Fibroblast of upper back skin (primary cell): ENCODE measurements at places on chromosomes 11 and 22.

- no peak for DNase-seq
Measured at GRCh38 chr11:76878014-76878413, 17.3 kb downstream of the ACER3 start.

GRCh38 chr11:42200311-42200710 is 740.9 kb upstream of the LRRC4C start:
- no peak for DNase-seq

DNA sequence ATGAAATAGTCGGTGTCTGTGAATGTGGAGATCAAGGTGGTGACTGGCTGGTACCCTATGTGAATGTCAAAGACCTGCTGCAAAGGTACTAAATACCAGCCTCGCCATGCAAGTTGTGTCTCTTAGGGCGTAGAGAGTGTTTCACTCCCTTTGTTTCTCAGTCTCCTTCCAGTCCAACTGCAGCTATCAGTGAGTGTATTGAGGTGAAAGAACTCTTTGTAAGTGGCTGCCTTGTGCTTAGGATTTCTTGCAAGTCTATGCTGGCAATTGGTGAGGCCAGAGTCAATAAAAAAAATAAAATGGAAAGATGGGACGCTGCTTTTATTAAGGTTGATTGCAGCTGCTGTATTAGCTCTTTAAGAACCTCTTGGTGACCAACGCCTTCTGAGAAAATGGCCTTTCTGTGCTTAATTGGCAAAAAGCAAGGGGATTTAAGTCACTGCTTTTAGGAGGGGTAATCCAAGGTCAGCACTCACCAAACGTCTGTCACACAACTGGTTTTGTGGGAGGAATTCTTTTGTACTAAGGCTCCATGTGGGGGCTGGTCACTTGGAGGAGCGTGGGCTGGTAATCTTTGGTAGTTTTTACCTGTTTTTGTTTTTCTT is 95.1 kb downstream of the PARVA start:
- DNase-seq = no peak

GRCh38 chr22:32625985-32626384 is 151.4 kb downstream of the FBXO7 start:
- no peak for DNase-seq

- DNase-seq = no peak
Measured at GRCh38 chr11:69304686-69305085, 10.7 kb downstream of the MYEOV start.

DNA sequence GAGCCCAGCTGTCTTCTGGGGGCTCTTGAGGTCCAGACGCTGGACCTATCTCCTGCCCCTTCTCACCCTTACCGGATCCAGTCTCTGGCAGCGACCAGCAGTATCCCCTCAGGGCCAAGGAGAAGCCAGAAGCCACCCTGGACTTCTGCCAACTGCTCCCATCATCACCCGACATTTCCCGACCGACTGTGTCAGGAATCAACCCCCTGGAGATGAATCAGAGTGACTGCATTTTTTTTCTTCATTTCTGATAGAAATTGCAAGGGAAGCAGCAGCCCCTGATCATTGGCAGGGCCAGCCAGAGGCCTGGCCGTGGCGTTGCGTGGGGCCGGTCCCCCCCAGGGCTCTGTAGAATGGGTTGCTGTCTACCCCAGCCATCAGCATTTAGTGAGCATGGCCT is 5.2 kb upstream of the LIF start:
- peak; percentile 80 for DNase-seq

- peak; percentile 32 for DNase-seq
Measured at GRCh38 chr11:3880724-3881123, 25.3 kb downstream of the STIM1 start.

- peak; percentile 88 for DNase-seq
Measured at GRCh38 chr11:44243595-44244343, 66.2 kb downstream of the ALX4 start.

DNA sequence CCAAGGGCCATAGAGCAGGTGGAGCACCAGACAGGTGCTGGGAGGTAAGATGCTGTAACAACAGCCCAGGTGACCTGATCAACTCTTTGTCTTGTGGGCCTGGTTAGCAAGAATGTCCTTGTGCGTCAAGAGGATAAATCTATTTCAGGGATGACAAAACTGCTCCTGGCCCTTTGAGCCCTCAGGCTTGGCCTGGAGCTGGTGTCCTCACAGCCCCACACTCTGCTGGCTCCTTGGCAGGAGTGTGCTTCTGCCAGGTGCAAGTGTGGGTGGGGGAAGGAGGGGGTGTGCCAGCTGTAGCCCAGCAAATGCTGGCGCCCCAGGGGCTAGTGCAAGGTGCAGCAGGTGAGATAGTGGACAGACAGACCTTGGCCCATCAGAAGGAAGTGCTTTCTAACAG is 19.5 kb downstream of the AMPD3 start:
- DNase-seq = no peak

DNA sequence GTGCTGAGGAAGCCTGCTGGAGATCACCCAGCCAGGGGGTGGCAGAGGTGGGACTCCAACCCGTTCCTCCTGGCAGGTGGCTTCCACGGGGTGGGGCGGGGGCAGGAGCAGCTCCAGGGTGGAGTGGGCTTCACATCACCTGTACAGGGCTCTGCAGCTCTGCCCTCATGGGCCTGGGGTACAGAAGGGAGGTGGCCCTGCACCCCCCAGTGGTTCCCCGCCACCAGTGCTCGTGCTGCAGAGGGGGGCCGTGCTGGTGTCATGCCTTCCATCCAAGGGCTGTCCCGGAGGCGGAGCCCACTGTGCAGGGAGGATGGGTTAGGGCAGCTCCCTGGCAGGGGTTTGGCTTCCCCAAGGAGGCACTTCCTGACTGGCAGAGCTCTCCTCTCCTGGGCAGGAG is 76.4 kb upstream of the SHISAL1 start:
- no peak for DNase-seq

- no peak for DNase-seq
Measured at GRCh38 chr11:111310723-111311122, 12.4 kb downstream of the POU2AF3 start.

DNA sequence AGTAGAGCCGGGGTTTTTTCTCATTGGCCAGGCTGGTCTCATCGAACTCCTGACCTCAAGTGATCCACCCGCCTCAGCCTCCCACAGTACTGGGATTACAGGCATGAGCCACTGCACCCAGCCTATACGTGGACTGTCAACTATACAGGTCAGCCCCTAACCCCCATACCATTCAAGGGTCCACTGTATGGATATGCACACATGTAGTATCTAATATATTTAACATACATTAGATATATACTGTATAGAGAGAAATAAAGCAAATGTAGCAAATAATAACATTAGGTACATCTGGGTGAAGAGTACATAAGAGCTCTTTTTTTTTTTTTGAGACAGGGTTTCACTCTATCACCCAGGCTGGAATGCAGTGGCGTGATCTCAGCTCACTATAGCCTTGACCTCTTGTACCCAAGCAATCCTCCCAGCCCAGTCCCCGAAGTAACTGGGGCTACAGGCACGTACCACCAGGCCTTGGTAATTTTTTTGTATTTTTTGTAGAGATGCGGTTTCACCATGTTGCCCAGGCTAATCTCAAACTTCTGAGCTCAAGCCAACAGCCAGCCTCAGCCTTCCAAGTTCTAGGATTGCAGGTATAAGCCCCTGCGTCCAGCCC is 1.5 kb upstream of the ATP5MGL start:
- no peak for DNase-seq
